CD4-positive, alpha-beta T cell treated with Interleukin-6 for 4 hours (primary cell): ENCODE measurements at places on chromosomes 1 and 21.
A peak's percentile ranks its signal among the peaks of the same experiment; 100 is the strongest.

DNA sequence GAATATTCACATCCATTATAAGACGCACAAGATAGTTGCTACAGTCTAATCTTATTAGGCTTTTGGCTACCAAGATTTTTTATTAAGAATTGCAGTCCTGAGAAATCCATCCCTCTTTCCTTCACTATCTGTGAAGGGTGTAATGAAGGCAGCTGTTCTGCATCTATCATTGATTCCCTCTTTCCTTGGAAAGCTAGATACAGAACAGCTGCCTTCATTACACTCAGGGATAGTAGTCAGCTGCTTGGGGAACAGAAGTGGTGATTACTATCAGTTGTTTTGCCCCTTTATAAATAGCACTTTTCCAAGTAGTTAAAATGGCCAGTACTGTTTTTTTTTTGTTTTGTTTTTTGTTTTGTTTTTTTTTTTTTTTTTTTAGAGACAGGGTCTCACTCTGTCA is 70.2 kb downstream of the IARS2 start:
- DNase-seq: no peak

- DNase-seq: no peak
These were observed 100.0 kb downstream of the SLC25A24 start for GRCh38 chr1:108100148-108100547.

GRCh38 chr1:165631342-165632151 is 513 bp downstream of the MGST3 start:
- peak; percentile 60 for DNase-seq

GRCh38 chr1:60895252-60895651 is 187.1 kb upstream of the NFIA start:
- DNase-seq: no peak

- DNase-seq: no peak
These were observed 30.9 kb upstream of the PWP2 start for GRCh38 chr21:44076316-44076715.

DNA sequence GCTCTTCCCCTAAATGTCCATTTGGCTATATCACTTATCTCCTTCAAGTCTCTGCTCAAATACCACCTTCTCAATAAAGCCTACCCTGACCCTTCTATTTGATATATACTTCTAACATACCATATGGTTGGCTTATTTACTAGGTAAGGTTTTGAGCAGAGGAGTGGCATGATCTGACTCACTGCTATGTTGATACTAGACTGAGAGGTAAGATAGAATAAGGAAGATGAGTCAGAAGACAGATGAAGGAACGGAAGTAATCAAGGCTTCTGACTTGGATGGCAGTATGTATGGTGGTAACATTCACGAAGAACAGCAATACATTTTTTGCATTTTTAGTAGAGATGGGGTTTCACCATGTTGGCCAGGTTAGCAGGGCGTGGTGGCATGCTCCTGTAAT is 4.8 kb upstream of the HRNR start:
- DNase-seq: no peak

DNA sequence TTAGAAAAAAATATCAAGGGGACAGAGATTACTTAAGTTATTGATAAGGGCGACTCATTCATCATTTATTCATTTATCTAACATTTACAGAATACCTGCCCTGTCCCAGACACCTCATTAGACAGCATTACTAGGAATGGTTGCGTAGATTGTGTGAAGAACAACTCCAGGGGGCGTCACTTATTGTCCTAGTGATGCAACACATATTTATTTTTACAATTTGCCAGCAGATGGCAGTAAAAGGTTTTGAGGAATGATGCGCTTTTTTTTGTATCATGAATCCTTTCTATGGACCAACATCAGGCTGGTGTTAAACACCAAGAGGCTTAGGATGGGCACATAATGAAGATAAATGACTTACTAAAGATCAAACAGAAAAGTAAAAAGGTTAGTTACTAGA is 5.5 kb downstream of the NCAM2 start:
- DNase-seq: no peak
